Kasumi-1 (cell line): ENCODE measurements at places on chromosomes 7 and 10.

- DNase-seq, result no peak
Observed at GRCh38 chr10:34074051-34074450, 739.6 kb upstream of the NRP1 start.

DNA sequence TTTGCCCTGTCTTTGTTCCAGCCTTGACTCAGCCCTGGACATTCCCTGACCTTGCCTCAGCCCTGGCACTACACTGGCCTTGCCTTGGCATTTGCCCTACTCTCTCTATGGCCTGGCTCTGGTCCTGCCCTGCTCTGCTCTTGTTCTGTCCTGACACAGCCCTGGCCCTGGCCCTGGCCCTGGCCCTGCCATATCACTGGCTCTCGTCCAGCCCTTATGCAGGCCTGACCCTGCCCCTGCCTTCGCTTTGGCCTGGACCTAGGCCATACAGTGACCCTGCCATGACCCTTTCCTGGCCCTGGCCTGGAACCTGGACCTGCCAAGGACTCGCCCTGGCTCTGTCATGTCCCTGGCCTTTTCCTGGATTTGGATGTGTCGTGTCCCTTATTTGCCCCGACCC lies 646.0 kb downstream of the ZNF37A start:
- DNase-seq, result no peak

- no peak for DNase-seq
Observed at GRCh38 chr7:8751557-8752231, 318.3 kb downstream of the NXPH1 start.

- DNase-seq, result no peak
Observed at GRCh38 chr10:48451969-48452878, 145.7 kb downstream of the MAPK8 start.

DNA sequence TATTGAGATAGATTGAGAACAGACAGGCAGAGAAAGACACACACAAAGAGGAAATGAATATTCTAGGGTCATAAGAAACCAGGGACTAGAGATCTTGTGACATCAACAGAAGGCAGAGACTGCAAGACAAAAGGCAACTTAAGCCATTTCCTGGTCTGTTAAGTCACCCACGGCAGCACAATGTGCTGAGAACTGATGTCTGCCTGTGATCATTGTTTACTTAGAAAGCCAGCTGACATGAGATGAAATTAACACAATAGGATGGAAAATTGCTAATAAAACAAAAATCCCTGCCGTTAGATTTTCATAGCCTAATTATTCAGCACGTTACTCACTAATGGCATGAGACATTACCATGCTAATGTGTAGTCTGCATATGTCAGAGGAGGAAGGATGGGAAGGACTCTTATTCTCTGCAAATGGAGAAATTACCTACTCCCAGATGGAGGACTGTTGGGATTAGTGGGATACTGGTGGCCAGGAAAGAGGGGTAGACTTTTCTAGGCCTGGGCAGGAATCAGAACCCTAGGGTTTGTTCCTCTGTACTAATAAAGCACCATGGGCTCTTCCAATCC lies 191.3 kb upstream of the PODXL start:
- no peak for DNase-seq

DNA sequence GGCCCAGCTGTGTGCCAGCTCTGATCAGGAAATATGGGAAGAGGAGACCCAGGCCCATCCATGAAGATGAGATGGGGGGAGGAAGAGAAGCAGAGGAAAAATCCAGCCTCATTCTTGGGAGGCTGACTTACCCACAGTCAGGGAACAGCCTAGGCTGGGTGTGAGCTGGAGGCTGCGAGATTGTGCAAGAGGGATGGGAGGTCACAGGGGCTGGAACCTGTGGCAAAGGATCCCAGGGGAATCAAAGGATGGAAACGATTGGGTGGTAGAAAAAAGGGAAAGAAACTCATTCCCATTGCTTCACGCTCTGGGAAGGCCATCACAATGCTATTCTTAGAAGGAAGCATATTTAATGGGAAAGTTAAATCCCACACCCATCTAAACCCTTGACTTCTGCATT lies 26.7 kb upstream of the CRHR2 start:
- no peak for DNase-seq

- peak; percentile 30 for DNase-seq
Observed at GRCh38 chr7:45890902-45891461, 2.7 kb downstream of the IGFBP1 start.

DNA sequence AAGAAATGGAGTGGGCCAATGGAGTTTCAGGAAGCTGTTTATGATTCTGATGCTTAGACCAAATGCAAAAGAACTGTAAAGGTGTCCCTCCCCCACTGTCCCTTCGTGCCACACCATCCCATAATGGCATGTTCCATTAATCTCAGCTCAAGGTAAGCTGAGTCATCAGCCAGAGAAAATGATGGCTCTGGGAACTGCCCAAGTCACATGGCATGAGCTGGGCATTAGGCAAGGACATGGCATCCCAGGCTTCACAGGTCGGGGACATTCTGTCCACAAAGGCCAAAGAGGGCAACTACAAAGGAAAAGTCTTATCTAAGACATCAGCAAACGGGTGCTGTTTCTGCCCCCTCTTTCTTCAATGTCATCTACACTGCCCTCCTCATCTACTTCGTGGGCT lies 44.9 kb downstream of the DLG5 start:
- DNase-seq, result no peak

GRCh38 chr7:90309872-90310271 lies 11.2 kb downstream of the FAM237B start:
- no peak for DNase-seq

DNA sequence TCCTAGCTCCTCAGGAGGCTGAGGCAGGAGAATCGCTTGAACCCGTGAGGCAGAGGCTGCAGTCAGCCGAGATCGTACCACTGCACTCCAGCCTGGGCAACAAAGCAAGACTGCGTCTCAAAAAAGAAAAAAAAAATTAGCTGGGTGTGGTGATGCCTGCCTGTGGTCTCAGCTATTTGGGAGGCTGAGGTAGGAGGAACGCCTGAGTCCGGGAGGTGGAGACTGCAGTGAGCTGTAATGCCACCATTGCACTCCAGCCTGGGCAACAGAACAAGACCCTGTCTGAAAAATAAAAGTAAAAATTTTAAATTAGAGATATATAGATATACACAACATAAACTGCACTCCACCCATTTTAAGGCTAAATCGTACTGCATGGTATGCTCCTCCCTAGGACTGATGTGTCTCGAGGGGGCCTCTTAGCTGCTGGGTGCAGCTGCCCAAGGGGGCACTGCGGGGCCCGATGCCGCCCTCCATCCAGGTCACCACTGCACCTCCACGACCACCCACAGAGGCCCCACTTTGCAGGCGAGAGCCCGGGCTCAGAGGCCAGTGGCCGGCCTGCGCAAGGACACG lies 40.9 kb upstream of the FOXK1 start:
- DNase-seq, result peak; percentile 19

DNA sequence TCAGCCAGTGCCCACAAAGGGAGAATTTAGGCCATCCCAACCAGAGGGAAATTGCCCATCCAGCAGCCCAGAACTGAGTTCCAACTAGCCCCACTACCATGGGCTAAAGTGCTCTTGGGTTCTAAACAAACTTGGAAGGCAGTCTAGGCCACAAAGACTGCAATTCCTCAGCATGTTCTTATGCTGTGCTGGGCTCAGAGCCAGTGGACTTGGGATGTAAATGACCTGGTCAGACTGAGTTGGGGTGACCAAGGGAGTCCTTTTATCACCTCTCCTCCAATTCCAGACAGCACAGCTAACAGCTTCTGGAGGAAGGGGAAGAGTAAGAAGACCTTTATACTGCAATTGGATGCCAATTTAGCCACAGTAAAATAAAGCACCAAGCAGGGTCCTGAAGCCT lies 607.2 kb upstream of the KCND2 start:
- DNase-seq, result no peak

GRCh38 chr7:155173905-155174304 lies 103.8 kb downstream of the HTR5A start:
- DNase-seq, result no peak

DNA sequence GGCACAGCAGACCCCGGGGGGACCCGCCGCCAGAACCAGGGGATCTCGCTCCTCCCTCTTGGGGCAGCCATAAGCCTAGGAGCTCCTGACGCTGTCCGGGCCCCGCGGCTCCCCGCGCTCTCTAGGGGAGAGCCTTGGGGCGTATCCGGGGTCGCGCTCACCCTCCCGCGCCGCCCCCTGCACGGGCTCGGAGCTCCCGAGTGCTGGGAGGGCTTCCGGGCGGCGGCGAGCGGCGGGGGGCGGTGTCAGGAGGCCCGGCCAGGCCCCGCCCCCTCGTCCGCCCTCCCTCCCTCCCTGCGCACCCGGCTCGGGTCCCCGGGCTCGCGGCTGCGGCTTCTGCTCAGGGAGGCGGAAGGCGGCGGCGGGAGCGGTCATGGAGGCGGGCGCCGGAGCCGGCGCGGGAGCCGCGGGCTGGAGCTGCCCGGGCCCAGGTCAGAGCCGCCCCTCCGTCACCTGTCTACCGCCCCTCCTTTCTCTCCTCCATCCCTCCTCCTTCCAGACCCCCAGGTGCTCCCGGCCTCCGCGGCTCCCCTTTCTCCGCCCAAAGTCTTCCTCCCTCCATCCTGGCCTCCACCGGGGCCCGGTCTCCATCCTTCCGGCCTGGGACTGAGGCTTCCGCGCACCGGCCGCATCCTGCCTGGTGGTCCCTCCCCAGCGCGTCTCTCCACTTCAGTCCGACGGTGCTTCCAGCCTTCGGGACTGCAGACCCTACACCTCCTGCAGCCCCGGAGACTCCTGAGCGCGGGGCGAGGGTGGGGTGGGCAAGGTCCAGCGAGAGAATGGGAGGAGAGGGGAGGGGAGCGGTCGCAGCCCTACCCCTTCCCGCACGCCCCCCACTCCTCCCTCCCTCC lies at the start of gene CCDC136:
CCDC136 (plus strand) TSS at position 848 of the 851 bp plus-strand sequence. CDS start 444 bp downstream, outside the sequence.
- peak; percentile 24 for DNase-seq

DNA sequence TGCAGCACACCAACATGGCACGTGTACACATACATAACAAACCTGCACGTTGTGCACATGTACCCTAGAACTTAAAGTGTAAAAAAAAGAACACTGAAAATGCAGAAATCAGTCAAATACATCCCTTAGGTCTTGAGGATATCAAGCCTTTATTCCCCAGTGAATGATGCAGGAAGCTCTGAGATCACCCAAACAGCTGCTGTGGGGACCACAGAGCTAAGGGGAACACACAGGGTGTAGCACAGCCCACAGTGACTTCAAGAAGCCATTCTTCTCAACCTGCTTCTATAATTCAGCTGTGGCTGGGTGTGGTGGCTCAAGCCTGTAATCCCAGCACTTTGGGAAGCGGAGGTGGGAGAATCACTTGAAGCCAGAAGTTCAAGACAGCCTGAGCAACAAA lies 314.9 kb downstream of the CALN1 start:
- DNase-seq, result no peak

- peak; percentile 80 for DNase-seq
Observed at GRCh38 chr7:40329601-40330153, 194.9 kb downstream of the SUGCT start.

- DNase-seq, result no peak
Observed at GRCh38 chr10:132185601-132186487, 904 bp upstream of the DPYSL4 start.

GRCh38 chr7:23334482-23335056 lies 35.4 kb downstream of the MALSU1 start:
- DNase-seq, result no peak

DNA sequence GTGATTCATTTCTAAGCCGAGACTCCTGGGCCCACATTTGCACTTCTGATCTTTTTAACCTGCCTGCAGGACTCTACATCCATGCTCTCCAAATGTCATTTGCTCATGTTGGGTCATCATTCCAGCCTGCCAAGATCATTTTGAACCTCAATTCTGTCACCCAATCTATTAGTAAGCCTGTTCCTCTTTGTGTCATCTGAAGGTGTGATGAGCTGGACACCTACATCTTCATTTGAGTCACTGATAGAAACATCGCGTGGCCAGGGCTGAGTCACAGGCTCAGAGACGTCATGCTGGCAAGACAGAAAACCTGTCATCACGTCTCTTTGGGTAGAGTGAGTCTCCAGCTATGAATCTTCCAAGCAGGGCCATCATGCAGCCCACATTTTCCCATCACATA lies 65.3 kb upstream of the SLF2 start:
- DNase-seq, result no peak

DNA sequence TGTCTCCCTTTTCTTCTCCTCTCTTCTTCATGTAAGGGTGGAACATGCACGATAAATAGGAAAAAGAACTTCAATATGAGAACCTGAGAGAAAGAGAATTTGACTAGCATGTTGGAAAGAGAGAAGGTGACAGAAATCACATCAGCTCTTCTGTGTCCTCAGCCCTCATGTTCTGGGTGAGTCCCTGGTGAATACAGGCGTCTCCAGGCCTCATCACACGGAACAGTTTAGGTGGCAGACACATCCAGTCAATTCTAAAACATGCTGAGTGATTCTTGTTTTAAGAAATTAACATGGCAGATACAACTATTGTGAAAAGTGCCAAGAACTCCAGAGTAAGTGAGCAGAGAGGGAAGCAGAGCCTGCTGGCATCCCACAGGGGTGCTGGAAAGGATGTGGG lies 96.1 kb downstream of the FAM107B start:
- DNase-seq, result no peak

GRCh38 chr10:115918812-115919211 lies 354.2 kb downstream of the GFRA1 start:
- DNase-seq, result no peak

- no peak for DNase-seq
Observed at GRCh38 chr7:18861514-18862118, 255.8 kb downstream of the TWIST1 start.

- peak; percentile 62 for DNase-seq
Observed at GRCh38 chr10:31926765-31927564, 1.7 kb downstream of the ARHGAP12 start.

DNA sequence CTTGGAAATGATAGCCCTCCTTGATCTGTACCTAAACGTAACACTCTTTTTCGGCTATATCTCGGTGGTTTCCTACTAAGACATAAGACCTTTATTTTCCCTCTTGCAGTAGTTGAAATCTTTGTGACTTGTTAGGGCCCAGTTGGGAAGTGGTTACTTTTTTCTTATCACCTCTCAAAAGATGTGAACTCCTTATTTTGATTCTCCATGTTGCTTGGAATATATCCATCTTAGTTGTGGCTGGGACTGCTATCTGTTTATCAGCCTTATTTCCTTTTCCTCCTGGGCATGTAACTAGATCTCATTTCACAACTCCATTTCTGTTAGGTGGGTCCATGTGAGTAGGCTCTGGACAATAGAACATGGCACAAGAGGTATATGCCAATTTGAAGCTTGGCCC lies 4.1 kb upstream of the CPED1 start:
- DNase-seq, result no peak

DNA sequence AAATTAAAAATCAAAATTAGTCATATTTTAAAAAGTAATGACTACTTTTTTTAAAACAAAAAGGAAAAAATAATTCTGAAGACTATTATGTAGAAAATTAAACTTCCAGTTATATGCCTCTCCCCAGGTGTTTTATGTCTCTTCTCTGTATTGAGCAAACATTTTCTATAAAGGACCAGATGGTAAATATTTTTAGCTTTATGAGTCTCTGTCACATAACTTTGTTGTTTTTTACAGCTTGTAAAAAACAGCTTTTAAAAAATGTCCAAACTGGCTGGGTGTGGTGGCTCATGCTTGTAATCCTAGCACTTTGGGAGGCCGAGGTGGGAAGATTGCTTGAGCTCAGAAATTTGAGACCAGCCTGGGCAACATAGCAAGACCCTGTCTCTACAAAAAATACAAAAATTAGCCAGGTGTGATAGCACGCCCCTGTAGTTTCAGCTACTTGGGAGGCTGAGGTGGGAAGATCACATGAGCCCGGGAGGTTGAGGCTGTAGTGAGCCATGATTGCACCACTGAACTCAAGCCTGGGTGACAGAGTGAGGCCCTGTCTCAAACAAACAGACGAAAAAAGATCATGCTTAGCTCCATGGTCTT lies 23.5 kb downstream of the GARS1 start:
- no peak for DNase-seq
